Spinal cord (tissue), 10 donors: ENCODE measurements at places on chromosomes 12 and 14.
A peak's percentile ranks its signal among the peaks of the same experiment; 100 is the strongest.

GRCh38 chr14:95123891-95124579, 33.3 kb downstream of the DICER1 start:
- DNase-seq, result no peak

DNA sequence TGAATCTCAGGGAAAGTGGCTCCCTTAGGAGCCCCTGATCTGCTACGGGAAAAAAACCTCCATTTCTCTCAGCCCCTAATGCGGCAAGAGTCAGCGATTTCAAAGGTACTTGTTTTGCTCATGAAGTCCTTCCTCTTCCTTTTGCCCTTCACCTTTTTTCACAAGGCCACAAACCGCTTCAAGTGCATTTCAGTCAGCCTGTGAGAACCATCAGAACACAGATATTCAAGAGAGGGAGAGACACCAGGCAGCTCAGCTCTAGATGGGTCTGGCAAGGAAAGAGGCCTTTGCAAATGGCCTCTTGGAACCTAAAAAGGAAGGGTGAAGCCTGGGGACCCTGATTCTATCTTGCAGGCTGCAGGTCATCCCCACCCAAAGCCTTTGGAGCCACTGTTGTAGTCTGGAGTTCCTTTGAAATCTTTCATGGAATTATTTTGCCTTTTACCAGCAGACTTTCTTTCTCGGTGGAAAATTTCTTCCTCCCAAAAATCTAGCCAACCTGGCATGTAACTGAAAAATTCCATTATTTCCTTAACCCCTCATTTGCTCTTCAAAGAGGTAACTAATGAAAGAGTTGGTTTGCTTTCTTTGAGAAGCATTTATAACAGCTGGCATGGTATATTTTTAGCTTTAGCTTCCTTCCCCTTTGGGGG, 145.0 kb downstream of the SAMD4A start:
- no peak for DNase-seq

- peak; percentile 1 for DNase-seq
Observed at GRCh38 chr12:62258941-62259630, 1.1 kb upstream of the USP15 start.

GRCh38 chr14:103158688-103159087, 35.4 kb downstream of the TNFAIP2 start:
- no peak for DNase-seq

DNA sequence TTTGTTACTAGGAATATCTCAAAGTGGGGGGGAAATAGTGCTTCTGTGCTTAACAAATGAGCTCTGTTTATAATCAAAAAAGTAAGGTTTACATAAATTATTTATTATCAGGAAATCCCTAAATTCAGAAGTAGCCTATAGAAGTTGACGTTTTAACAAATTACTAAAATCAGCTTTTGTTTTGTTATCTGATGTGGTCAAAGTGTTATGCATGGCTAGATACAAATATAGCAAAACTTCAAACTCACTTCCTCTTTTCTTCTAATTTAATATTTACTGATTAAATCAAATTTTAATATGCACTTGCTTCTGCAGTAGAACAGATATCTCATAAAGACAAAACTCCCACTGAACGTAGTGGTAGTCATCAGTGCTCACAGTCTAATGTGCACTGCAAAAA, 47.5 kb downstream of the GARIN6 start:
- DNase-seq, result no peak

- no peak for DNase-seq
Observed at GRCh38 chr14:89773644-89774316, 180.8 kb downstream of the EFCAB11 start.

GRCh38 chr14:86420131-86420530, 890.2 kb downstream of the FLRT2 start:
- peak; percentile 69 for DNase-seq

- DNase-seq, result no peak
Observed at GRCh38 chr12:12839003-12839395, 25.9 kb downstream of the DDX47 start.

DNA sequence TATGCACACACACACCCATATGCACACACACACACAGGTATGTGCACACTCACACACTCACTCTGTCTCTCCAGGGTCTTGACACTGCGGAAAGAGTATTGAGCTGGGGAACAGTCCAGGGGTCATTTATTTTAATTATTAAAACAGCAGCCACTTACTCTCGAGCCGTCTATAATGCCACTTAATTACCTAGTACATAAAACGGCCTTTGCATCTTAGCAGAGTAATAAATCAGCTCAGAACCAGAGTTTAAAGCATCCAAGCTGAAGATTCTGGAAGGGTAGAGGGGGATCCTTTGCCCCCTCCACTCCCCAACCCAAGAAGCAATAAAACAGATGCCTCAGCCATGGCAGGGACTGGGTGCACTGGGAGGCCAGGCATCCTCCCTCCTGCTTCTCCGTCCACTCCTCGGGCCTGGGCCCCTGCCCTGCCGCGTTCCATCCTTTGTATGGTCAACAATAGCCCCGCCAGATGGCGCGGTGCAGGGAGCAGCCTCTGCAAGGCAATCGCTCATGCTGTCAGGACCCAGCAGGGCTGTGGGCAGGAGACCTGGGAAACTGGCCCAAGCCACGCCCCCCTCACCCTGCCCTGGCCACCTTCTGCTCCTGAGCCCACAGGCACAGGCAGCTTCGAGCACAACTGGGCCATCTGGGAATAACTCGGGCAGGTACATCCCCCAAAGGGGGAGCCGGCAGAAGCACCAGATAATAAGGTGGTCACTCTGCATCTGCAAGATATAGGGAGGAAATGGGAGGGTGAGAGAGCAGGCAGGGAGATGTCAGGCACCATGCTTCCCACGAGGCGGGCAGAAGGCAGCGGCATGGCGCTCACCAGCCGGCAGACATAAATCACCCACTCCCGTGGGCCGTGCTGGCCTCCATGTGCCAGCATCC, 40.9 kb downstream of the CCDC85C start:
- peak; percentile 57 for DNase-seq

DNA sequence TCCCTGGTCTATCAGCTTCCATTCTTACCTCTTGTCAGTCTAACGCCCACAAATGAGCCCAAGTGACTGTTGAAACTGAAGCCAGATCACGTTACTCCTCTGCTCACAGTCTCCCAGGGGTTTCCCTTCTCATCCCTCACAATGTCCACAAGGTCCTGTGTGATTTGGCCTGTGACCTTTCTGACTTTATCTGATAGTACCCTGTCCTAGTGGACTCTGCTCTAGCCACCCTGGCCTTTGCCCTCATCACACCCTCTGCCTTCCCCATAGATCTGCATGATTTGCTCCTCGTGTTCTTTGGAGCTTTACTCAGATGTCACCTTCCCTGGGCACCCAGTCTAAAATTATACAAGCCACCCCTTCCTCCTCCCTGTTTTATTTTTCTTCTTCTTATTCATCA, 55.5 kb downstream of the RDH12 start:
- DNase-seq, result no peak

DNA sequence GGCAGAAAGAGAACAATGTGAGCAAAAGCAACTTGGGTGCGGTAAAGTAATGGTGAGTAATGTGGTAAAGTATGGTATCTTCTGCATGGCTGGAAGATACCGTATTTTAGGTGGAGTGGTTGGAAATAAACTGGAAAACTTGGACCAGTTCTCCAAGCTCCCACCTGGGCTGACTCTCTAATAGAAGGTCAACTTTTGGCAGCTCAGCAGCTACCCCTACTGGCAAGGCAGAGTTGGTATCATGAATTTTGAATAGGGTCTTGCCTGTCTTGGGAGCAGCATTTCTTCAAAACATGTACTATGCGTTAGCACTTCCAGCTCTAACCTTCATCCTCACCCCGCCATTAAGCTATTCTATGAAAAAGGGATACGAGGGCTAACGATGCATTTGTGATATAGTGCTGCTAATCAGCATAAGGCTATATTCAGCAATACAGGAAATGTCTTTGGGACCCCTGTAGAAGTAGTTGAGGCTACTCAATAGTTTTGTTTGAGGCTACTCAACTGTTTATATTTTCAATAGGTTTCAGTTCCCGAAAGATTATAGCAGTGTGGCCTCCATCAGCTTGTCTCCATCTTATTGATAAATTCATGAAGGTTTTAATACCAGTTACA, 276.3 kb upstream of the FAR2 start:
- DNase-seq, result no peak

DNA sequence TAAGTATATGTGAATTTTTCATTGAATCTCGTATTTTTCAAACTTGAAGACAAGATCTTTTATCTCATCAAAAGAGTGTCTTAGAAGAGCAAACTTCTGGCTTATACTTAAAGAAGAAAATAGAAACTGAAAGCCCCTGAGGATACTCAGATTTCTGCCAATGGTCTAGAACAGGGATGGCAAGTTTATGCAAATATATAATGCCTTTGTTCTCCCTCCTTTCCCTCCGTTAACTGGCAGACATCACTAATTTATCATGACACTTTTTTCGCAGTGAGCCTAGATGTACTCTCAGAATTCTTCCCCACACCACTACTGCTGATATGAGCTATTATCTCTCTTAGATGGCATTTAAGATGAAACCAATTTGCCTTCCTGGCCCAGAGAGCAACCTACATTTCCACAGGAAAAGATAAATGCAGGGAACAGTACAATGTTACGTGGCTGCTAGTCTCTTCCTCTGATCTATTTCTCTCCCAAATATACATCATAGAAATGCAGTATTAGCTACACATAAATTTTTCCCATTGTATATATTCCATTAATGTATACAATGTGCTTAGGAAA, 40.0 kb upstream of the DAAM1 start:
- no peak for DNase-seq

DNA sequence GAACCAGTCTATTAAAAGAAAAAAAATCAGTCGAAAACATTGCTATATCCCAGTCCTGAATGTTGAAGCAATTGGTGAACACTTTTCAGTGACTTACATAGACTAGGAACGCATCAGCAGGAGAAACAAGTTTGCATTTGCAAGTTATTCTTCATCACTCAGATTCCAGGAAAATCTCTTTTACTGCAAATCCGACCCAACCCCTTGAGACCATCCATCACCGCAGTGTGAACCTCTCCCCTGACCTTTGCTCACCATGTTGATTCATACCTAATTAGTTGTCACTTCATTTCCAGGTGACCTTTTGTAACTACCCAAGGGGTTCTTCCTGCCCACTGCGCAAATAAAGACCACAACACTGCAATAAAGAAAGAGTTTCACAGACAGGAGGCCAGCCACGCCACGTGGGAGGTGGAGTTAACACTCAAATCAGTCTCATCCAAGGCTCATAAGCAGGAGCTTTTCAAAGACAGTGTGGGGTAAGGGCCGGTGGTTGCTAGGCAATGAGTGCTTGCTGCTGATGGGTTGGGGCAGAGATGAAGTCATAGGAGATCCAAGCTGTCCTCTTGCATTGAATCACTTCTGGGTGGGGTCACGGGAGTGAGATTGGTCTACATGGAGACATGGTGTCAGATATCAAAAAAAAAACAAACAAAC, 241.3 kb upstream of the TMEM132C start:
- no peak for DNase-seq

- DNase-seq, result no peak
Observed at GRCh38 chr14:64581817-64582216, 32.1 kb downstream of the PPP1R36 start.

DNA sequence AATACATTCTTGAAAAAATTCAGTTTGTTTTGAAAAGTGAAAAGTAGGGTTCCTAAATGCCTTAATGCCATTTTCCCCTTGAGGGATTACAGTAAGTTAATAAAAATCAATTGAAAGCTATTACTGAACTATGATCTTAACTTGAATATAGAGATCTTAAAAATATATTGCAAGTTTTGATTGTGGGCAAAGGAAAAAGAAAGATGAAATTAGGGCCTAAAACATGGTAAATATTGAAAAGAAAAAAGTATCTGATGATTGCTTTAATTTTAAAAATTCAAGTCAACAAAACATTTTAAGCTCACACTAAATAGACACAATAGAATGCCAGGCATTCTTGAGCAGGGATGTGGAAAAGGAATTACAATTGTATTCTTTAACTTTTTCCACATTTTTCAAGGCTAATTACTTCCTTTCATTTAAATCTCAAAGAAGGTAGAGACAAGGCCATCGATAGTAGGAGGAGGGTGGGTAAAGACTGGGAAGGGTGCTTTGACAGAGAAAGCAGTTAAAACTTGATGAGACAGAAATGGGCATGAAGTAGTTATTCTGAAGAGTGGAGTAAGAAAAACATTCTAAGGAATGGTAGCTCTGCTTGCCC, 294.4 kb downstream of the NELL2 start:
- no peak for DNase-seq

GRCh38 chr12:105359856-105360255, 29.4 kb downstream of the C12orf75 start:
- no peak for DNase-seq

DNA sequence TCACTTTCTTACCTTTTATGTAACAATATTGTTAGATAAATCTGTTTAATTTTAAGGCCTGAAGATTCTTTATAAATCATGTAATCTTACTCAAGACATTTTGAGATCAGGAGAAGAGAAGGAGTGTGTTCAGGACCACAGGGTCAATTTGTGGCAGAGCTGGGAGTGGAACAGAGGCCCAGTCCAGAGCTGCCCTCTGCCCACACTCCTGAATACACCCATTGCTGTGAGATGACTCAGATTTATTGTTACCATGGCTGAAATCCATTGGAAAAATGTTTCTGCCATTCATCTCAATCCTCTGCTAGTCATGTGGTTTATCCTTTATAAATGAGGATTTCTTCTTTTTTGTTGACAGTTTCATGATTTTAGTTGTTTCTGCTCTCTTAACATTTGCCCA, 100.5 kb upstream of the STXBP6 start:
- no peak for DNase-seq

DNA sequence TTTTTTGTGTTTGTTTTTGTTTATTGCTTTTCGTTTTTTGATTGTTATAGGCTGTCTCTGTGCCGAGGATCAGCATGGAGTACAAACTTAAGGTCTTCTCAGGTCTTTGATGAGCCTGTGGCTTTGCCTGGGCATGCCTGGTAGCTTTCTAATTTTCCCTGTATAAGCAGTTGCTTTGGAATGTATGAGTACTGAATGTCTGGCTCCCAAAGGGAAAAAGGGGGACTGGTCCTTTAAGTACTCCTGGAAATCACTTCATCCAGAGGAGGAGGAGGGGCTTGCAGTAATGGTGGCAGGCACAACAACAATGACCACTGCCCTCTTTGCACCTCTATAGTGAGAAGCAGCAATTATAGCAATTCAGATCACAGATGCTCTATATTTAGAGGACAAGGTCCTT, 67.6 kb upstream of the TTC7B start:
- DNase-seq, result no peak

GRCh38 chr12:44317651-44318126, 481.8 kb downstream of the TMEM117 start:
- peak; percentile 68 for DNase-seq

DNA sequence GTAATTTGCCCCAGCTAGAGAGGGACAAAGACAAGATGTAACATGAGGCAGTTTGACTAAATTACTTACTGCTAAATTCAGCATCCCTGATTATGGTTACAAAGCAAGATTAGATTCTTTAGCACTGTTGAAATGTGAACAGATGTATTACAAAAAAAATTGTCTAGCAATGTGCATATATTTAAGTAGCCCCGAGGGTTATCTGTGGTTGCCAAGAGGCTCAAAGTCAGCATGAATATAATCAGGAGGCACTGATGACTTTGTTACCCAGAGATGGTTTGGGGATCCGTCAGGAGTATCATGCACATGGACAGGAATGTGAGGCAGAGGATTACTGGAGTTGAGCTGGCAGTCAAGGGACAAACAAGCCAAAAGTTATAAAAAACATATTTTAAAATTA, 356.9 kb upstream of the CCDC196 start:
- DNase-seq, result no peak
